ENCODE measurements at places on chromosomes 1 and 21.

DNA sequence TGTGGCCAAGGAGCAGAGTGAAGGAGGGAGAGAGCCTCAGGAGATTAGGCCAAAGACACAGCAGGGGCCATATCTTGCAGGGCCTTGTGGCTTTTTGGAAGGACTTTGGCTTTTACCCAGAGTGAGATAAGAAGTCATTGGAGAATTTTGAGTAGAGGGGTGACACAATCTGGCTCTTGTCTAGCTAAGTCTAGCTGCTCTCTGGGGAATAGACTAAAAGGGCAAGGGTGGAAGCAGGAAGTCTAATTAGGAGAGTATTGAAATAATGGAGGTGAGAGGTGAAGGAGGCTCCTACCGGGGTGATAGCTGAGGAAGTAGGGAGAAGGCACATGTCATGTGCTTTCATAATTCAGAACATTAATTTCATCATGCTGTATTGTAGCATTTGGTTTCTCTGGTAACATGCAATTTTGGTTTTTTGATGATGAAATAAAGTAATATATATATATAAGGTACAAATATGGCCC is 34.3 kb upstream of the KCNA3 start:
- no peak for DNase-seq

DNA sequence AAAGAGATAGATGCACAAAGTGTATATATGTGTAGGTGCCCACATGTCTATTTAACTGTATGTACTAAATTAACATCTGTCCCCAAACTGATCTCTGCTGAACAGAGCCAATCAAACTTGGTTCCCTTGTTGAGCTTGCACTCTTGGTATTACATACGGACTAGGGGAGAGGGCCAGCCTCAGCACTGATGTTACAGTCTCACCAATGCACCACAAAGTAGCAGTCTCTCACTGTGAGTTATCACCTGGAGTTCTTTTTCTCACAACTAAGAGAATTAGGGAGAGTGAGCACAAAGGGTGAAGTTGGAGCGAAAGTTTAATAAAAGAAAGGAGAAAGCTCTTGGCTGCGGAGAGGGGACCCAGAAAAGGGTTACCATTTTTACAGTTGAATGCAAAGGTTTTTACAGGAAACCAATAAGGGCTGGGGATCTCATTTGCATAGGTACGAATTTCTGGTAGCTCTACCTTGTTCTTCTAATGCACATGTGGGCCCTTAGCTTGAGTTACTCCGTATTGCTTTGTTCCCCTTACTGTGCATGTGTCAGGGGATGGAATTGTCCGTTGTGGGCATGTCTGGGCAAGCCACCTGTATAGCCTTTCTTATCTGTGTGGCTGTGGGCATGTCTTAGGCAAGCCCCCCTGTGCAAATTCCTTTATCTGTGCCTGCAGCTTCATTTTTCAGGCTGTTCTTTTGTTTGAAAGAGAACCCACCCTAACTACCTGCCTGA is 13.3 kb upstream of the CHI3L2 start:
- DNase-seq: no peak

GRCh38 chr21:42799948-42800347 is 79.4 kb downstream of the WDR4 start:
- DNase-seq: no peak

- DNase-seq: no peak
Observed at GRCh38 chr21:32021319-32021994, 148.6 kb downstream of the HUNK start.

DNA sequence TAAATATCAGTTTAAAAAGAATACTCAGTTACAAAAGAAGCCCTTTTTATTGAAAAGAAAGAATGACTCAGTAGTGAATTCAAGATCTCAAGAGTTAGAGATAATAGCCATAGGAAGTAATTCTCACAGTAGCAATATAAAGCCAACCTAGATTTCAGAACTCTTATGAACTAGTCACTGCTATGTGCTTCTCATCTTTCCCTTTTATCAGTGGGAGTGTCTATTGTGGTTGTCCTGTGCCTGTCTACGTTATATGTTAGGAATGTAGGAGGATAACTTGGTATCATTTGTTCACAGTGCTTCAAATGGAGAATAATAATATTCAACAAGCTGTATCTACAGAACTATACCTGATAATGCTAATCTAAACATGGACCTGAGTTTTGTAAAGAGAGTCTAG is 73.1 kb upstream of the RGS21 start:
- no peak for DNase-seq

DNA sequence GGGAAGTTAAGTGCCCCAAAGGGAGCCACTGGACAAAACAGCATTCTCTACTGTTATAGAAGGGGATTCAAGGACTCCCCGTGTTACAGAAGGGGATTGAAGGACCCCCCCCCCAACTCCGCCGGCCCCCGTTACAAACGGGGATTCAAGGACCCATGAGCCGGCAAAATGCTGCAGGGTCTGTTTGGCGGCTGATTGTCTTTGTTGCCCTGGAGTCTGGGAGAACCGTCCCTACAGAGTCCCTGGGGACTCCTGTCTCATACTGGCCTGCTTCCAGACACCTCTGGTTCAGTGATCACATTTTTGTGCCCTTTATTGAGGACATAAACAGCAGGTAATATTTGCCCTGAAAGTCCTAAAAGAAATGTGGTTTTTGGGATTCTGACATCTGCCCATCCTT is 96.4 kb downstream of the SYF2 start:
- no peak for DNase-seq

- DNase-seq: no peak
Observed at GRCh38 chr1:32791881-32792280, 25.3 kb downstream of the YARS1 start.

DNA sequence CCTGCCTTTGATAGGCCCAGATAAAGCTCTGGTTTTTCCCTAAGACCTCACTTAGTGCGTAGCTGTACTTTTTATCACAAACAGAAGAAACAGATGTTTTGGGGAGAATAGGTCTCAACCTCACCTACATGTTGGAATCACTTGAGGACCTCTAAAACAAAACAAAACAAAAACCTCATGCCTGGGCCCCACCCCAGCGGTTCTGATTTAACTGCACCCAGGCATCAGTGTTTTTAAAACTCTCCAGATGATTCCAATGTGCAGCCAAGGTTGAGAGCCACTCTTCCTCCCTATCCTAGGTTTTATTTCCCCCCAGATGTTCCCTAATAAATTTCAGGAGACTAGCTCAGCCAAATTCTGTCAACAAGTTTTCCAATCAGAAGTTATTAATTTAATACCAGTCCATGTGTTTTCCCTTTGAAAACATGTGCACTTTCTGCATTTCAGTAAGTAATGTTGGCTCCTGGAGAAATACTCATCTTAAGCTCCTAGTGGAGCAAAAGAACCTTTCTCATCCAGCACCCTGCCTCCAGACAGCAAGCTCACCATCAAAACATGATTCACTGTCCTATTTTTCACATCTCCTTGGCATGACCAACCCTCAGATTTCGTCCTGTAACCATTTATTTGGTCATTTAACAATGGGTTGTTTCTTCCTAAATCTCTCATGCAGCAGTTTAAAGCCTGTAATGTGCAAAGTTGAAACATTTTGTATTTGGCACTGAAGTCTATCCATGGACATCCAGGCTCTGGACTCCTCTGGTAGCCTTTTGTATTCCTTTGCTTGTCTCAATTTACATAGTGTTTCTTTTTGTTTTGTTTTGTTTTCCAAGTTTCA is 27.5 kb downstream of the LRRC8C start:
- no peak for DNase-seq

DNA sequence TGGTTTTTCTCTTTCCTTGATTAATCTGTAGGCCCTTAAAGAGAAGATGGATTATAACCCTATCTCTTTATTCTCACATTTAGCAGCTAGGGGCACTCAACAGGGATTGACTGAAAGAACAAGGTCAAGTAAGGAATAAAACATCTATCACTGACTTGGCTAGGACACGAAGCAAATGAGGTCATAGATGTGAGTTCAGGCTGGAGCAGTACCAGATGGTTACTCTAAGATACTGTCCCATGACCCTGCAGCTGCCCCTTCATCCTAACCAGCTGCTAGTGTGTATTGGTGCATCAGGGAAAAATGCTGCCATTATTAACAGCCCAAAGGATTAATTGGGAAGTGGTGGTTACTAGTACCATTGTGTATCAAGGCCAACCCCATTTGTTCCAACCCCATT is 221.9 kb downstream of the CTH start:
- no peak for DNase-seq

GRCh38 chr1:96632045-96632664 is 89.4 kb upstream of the PTBP2 start:
- no peak for DNase-seq

DNA sequence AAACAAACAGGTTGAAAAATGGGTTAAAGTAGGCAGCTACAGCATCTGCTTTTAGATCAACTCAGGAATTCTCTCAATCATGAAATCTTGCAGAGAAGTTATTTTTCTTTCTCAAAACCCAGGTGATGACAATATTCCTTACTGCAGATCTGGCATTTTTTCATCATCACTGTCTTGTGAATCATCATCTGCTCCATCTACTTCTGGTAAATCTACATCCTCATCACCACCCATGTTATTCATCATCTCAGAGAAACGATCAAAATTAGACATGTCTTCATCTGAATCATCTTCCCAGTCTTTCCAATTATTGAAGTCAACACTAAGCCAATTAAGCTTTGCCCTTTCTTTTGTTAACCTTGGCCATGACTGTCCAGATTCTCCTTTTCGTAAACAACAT is 21.8 kb downstream of the GBP2 start:
- no peak for DNase-seq

DNA sequence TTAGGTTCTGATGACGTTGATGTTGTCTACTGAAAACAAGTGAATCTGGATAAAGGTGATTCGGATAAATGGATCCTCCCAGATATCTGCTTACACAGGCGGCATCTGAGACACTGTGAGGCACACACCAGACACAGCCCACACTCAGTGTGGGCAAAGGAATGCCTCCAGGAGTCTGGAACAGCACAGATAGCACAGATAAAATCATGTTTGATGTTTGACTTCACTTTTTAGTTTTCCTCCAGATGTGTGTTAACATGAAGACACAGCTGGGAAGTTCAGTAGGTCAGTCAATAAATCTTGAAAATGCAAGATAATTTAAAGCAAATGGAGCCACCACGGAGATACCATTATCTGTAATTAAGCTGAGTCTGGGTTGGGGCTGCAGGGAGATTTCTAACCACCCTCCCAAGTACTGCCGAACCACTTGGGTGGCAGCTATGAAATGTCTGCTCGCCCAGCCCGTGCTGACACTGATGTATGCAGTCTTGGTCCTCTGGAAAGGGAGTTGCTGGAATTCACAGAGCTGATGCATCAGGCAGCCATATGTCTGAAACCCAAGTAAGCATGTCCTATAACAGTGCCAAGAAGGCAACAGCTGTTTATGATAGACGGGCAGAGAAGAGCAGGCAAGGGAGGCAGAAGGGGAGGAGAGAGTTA is 11.7 kb downstream of the CAPN9 start:
- no peak for DNase-seq

- DNase-seq: no peak
Observed at GRCh38 chr1:230262867-230263567, 163.1 kb downstream of the PGBD5 start.

- DNase-seq: no peak
Observed at GRCh38 chr1:207191061-207191460, 87.0 kb downstream of the C4BPA start.

DNA sequence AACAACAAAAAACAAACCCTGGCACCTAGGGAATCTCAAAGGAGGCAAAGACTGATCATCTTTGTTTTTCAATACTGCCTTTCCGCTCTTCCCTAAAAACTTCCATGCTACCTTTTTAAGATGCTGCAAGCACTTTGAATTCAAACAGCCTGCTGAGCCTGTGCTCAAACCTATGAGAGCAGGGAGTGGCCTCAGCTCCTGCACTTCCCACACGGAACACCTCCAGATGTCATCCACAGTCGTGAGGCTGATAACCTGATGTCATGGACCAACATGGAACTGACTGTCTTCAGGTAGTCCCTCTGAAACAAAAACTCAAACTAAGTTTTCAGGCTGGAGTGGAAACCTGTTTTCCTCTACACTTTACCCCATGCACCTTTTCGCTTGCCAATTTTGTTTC is 46.8 kb downstream of the DESI2 start:
- no peak for DNase-seq

GRCh38 chr21:39220150-39220549 is 36.9 kb upstream of the PSMG1 start:
- DNase-seq: no peak

GRCh38 chr1:56639211-56639610 is 5.9 kb upstream of the PRKAA2 start:
- no peak for DNase-seq

GRCh38 chr1:216670118-216670883 is 52.9 kb downstream of the ESRRG start:
- DNase-seq: no peak

GRCh38 chr1:157597959-157598667 is at the start of gene FCRL4:
Gene FCRL4 (minus strand): TSS chr1:157598085. CDS start chr1:157597944, 141 bp downstream.
- no peak for DNase-seq

DNA sequence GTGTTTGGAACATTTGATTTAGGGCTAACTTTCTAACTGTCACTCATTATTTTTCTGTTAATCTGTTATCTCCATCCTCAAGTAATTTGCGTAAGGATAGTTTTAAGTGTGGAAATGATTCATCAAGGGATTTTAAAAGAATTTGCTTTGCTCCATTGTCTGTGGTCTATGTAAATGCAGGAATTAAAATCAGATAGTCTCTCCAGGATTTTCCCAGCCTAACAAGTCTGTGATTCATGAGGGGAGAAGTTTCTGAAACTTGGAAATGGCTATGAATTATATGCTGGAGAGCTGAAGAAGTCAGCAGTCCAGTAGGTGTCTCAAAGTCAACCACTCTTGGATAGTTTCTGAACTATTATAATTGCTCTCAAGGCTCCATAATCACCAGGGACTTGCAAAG is 264.5 kb downstream of the MRPL39 start:
- DNase-seq: no peak

DNA sequence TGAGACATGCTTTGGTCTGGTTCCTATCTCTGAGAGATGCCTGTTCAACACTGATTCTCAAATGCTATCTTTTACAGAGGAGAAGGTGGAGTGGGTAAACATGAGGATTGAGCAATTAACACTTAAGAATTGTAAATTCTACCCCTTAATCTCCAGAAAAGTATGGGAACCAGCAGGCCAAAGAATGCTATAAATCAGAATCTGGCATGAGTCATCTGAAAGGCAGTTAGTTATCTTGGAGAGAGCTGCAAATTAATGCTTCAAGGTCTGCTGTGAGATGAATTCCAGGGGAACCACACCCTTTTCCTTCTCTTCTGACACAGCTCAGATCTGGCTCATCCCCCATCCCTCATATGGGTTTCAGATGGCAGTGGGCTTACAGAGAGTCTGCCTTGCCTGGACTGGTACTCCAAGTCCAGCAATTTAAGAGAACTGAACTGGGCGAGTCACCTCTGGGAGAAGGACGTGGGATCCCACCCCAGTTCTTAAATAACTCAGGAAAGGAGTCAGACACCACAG is 5.2 kb downstream of the S100A10 start:
- DNase-seq: no peak

DNA sequence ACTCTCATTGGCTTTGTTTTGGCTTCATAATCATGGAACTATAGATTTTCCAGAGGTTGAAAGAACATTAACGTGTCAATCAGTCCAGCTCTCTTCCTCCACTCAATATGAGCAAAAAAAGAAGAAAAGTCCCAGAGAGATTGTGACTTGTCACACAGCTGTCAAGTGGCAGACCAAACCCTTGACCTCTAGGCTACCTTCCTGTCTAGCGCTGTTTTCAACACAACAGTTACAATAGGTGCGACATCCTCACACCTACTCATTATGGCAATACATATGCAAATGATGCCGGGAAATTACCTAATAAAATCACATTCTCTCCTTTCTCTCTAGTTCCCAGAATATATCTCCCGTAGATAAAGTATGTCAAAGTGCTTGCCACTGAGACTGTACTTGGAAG is 1.1 kb downstream of the WARS2 start:
- no peak for DNase-seq
